HFFc6 (cell line): ENCODE measurements at places on chromosomes 11 and 22. TPM values are rescaled to one million over a fixed set of nuclear protein-coding genes. Genes with fewer than 3 reads are reported as not detected.

The MCHR1 gene
- total RNA-seq: not detected in 3 replicates

- peak; percentile 43 for DNase-seq
Measured at GRCh38 chr11:62489204-62489603, 57.4 kb downstream of the AHNAK start.

DNA sequence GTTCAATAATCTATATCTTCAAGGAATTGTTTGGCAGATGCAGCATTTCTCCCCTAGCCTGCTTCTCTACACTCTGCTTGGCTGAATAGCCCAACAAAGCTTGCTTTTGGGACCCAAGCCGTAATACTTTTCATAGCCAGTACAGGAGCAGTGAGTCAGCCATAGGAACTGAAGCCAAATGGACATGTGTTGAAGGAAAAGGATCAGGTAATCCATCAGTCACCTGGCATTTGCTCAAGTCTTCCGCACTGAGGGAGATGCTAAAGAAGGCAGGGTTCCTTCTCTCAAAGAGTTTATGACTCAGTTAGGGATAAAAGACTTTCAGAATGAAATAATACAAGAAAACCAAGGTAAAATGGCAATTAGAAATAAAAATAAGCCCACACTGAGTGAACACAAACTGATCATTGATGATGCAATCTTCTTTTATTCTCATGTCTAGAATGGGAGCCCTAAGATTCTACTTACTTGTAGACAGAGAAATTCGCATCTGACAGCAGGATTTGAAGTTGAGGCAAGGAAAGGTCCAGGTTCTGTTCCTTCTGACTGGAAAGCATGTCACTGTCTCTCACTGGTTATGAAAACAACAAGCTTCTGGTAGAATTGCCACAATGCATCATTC is 13.2 kb downstream of the C11orf87 start:
- DNase-seq: no peak

DNA sequence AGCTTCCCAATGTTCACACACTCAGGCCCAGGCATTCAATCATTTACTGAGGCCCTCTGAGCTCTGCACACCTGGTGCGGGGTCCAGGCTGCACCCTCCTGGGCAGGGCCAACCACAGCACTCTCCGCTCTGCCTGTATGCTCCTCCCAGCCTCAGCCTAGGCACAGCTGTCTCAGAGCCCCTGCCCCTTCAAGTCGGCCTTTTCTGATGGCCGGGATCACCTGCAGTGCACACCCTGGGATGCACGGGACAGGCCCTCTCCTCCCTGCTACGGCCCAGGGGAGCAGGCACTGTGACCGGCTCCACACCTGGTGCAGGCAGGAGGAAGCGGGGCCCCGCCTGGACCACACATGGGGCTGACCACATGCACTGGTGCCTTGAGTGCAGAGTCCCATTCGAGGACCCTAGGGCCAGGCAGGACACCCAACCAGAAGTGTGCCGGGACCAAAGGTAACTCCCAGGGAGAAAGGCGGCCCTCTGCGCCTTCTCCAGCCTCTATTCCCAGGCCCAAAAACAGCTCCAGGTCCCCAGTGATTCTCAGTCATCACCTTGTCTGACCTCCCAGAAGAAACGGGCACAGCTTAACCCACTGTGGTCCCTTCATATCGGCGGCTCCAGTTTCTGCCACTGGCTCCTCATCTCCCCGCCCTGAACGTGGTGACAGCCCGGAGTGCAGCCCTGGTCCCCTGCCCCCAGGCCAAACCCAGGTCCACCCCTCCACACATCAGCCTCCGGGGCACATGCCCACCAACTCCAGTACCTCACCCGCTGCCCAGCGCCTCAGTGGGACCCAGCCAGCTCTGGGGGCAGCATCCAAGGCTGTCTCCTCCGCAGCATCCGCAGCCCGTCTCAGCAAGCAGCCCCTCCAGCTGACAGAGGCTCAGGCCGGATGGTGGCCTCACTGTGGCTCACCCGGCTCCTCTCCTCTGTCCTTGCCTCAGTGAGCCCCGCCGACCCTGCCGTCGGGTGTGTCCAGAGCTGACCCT is 17.5 kb downstream of the SULT4A1 start:
- DNase-seq: no peak

The RIN1 gene
- 31.9 and 49.9 TPM in 2 replicates for total RNA-seq

- DNase-seq: no peak
Measured at GRCh38 chr11:81979448-81979847, 754.2 kb downstream of the FAM181B start.

The ANGPTL5 gene
- total RNA-seq: not detected in 3 replicates

DNA sequence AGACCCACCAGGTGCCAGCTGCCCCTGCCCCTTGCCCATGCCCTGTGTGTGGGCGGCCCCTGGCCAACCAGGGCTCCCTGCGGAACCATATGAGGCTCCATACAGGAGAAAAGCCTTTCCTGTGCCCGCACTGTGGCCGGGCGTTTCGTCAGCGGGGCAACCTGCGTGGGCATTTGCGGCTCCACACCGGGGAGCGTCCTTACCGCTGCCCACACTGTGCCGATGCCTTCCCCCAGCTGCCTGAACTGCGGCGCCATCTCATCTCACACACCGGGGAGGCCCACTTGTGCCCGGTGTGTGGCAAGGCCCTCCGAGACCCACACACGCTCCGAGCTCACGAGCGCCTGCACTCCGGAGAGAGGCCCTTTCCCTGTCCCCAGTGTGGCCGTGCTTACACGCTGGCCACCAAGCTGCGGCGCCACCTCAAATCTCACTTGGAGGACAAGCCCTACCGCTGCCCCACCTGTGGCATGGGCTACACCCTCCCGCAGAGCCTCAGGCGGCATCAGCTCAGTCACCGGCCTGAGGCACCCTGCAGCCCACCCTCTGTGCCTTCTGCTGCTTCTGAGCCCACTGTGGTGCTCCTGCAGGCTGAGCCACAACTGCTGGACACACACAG is 4.3 kb downstream of the ZNF408 start:
- DNase-seq: no peak
